ENCODE measurements at places on chromosomes 7 and 10.
A peak's percentile ranks its signal among the peaks of the same experiment; 100 is the strongest.

DNA sequence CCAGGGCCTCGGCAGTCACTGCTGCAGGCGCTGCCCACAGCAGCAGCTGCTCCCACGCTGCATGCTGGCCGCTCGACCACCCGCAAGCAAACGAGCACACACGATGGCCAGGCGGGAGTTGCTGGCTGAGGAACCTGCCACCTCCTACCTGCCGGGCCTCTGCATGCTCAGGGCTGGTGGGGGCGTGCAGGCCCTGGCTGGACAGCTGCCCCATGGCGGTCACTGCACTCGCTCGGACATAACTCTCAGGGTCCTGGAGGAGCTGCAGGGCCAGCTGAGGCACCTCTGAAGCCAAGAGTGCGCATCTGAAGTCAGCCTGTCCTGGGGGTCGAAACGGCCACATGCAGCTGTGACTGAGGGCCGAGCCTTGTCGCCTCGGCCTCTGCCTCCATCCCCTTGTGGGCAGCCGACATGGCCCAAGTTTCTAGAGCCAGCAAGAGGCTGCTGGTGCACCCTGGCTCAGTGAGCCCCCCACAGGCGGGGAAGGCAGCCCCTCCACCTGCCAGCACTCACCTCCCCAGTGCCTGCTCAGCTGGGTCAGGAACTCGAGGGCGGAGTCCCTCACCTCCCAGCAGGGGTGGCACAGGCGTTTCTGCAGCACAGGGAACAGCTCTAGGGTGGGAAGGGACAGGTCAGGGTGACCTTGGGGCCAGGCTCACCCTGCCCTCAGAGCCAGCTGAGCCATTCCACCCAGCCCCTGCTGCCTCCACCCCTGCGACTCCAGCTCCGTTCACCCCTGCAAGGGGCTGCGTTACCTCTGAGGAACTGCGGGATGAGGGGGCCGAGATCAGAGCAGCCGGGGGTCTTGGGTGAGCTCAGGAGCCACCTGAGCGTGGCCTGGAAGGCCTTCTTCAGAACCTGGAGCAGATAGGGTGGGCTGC, 16.1 kb downstream of the BRAT1 start:
- DNase-seq, result no peak

GRCh38 chr10:87589645-87590051, 70.0 kb upstream of the PAPSS2 start:
- DNase-seq, result no peak

DNA sequence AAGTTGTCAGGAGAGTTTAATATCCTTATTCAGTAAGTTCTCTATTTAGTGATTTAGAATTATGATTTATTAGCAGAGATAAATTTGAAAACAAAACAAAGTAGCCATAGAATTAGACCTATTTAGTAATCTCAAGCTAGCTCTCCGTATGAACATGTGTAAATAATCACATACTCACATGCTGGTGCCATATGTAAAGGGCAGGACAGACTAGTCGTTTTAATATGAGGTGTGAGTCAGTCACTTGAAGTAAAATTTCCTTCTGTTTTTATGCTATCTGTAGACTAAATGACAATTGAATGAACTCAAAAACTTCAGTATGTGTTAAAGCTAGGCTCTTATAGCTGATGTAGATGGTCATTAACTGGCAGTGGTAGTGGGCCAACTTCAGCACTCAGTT, 67.1 kb downstream of the WAC start:
- DNase-seq, result no peak

GRCh38 chr10:128054163-128054970, 71.9 kb downstream of the MKI67 start:
- no peak for DNase-seq

- DNase-seq, result no peak
Observed at GRCh38 chr7:128881458-128882125, 18.9 kb downstream of the ATP6V1F start.

- DNase-seq, result no peak
Observed at GRCh38 chr7:7228472-7228871, 46.1 kb downstream of the C1GALT1 start.

GRCh38 chr10:73857446-73857845, 16.9 kb downstream of the CAMK2G start:
- DNase-seq, result no peak

GRCh38 chr7:112556633-112557032, 75.8 kb downstream of the LSMEM1 start:
- no peak for DNase-seq

DNA sequence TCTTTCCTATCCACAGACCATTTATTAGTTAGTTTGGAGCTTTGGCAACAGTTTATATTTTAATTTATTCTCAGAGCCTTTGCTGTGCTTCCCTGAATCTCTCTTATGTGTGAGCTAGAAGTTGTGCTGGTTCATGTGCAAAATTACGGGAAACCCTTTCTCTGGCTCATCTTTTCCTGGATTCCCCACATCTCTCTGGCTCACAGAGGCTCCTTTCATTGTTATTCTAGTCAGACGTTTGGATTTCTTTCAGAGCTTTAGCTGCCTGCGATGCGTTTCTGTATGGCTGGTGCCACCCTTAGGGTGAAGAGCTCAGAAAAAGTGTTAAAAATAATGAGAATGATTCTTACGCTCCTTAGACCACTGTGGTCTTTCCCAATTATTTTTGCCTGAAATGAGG, 53.3 kb downstream of the TPST1 start:
- no peak for DNase-seq

DNA sequence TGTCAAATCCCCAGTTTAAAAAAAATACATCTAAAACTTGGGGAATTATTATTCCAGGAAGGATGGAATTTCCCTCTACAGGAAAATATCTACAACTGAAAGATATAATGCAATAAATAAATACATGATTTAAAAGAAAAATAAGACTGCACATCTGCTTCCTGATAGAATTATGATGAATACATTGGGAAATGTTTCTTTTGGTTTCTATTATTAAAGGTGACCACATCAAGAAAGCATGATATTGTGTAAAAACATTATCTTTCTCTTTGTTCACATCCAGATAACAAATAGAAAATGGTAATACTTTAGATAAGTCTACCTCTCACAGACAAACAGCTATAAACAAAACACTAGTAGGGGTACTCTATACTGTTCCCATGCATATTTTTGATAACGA, 19.2 kb downstream of the SEMA3D start:
- no peak for DNase-seq

- no peak for DNase-seq
Observed at GRCh38 chr10:68871105-68871711, 29.9 kb upstream of the DDX50 start.

- DNase-seq, result no peak
Observed at GRCh38 chr10:95877881-95878280, 29.9 kb upstream of the CC2D2B start.

DNA sequence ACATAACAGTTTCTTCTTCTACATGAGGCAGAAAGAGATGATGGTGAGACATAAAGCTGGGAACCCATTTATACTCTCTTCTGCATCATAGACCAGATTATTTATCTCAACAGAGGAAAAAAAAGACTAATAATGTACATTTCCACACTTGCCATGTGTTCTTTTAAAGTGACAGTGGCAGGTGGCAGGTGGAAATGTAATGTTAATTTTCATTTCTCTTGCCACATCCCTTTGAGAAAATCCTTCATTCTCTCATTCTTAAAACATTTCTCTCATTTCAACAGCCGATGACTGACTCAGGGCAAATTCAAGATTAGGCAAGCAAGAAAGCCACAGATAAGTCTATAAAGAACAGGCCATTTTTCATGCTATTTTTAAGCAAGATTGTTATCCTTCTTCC, 635.6 kb upstream of the SORCS1 start:
- DNase-seq, result no peak

GRCh38 chr7:81887098-81888090, 117.5 kb upstream of the HGF start:
- DNase-seq, result no peak

GRCh38 chr7:68547799-68548198, 1050.5 kb upstream of the AUTS2 start:
- no peak for DNase-seq

DNA sequence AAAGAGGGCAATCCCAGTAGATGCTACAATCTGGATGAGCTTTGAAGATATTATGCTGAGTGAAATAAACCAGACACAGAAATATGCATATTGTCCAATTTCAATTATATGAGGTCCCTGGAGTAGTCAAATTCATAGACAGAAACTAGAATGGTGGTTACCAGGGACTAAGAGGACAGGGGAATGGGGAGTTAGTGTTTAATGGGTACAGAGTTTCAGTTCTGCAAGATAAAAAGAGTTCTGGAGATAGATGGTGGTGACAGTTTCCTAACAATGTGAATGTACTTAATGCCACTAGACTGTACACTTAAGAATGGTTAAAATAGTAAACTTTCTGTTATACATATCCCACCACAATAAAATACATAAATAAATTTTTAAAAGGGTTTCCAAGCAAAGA, 236.6 kb downstream of the ELMO1 start:
- no peak for DNase-seq

DNA sequence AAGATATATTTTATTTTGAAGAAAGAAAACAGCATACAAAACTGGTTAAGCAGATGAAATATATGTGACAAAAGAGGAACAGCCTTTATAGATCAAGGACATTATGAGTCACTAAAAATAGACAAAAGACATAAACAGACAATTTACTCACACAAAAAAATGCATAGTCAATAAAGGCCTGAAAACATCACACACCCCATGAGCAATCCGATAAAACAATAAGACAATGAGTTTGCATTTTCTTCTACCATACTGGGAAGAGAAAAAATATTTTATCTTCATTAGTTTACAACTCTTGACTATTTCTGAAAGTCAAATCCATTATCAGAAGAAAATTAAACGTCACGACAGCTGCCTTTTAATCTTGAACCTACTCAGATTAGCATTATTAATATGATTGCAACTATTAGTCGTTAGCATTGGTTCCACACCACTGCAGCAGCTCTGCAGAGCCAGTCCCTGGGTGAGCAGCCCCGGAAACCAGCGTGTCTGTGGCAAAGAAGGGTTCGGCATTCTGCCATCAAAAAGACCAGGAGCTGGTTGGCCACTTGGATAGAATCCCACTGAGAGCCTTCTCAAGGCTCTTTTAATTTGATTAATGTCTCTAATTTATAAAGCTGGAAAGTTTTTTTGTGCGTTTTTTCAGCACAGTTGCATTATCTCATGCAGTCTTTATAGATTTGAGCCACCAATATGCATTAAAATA, 305.4 kb upstream of the SHH start:
- DNase-seq, result no peak

DNA sequence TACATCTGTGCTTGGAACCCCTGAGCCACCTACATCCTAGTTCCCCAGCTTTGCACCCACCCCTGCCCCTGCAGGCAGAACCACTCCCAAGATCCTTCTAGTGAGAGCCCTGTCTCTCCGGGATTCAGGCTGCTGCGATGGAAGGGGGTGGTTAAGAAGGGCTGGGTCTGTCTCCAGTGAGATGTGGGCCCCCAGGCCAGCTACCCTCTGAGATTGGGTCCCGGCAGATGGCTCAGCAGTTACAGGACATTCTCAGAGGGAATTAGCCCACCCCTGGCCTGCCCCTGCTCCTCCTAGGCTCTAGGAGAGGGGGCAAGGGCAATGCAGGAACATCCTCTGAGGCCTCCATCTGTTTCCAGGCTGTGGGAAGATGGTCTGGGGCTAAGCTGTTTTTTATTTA, 27.7 kb downstream of the SLC29A3 start:
- DNase-seq, result no peak

GRCh38 chr7:98178762-98179490, 32.3 kb upstream of the BHLHA15 start:
- DNase-seq, result no peak

GRCh38 chr7:45680776-45681175, 106.6 kb downstream of the ADCY1 start:
- peak; percentile 30 for DNase-seq

GRCh38 chr7:133009426-133010252, 72.3 kb downstream of the CHCHD3 start:
- DNase-seq, result no peak

- DNase-seq, result no peak
Observed at GRCh38 chr7:44057181-44057848, 8.1 kb downstream of the PGAM2 start.

DNA sequence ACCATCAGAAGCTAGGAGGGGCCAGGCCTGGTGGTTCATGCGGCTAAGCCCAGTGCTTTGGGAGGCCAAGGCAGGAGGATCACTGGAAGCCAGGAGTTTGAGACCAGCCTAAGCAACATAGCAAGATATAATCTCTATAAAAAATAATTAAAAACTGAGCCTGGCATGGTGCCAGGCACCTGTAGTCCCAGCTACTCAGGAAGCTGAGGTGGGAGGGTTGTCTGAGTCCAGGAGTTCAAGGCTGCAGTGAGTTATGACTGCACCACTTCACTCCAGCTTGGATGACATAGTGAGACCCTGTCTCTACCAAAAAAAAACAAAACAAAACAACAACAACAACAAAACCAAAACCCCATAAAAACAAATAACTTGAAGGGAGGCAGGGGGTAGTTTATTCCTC, 172.9 kb upstream of the FAM171A1 start:
- no peak for DNase-seq

DNA sequence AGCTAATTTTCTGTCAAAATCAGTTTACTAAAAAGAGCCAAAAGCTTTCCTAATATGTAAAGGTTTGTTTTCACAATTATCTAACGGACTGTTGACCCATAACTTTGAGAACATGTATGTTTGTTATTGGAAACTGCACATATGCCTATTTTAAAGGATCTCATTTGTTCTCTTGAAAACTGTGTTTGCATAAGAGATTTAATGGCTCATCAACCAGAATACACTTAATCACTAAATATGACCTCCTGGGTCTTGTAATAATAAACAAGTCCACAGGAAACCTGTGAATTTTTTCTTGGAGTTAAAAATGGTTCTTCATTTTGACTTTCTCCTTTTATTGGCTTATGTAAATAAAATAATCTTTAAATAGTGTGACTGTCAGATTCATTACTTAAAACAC, 48.3 kb upstream of the STEAP1B start:
- no peak for DNase-seq

GRCh38 chr10:131685007-131685406, 215.8 kb upstream of the PPP2R2D start:
- DNase-seq, result no peak

- DNase-seq, result no peak
Observed at GRCh38 chr10:10044922-10045764, 972.5 kb upstream of the CELF2 start.

- DNase-seq, result no peak
Observed at GRCh38 chr10:70323138-70323696, 39.4 kb upstream of the NPFFR1 start.

GRCh38 chr10:126130271-126130710, 233.9 kb downstream of the FANK1 start:
- DNase-seq, result peak; percentile 75

- no peak for DNase-seq
Observed at GRCh38 chr10:27644307-27644939, 101.2 kb downstream of the MKX start.

- no peak for DNase-seq
Observed at GRCh38 chr7:54712820-54713219, 46.2 kb downstream of the SEC61G start.
